ENCODE measurements at places on chromosomes 2 and 18.

GRCh38 chr2:167190053-167190452 is 301.8 kb downstream of the XIRP2 start:
- DNase-seq: no peak

DNA sequence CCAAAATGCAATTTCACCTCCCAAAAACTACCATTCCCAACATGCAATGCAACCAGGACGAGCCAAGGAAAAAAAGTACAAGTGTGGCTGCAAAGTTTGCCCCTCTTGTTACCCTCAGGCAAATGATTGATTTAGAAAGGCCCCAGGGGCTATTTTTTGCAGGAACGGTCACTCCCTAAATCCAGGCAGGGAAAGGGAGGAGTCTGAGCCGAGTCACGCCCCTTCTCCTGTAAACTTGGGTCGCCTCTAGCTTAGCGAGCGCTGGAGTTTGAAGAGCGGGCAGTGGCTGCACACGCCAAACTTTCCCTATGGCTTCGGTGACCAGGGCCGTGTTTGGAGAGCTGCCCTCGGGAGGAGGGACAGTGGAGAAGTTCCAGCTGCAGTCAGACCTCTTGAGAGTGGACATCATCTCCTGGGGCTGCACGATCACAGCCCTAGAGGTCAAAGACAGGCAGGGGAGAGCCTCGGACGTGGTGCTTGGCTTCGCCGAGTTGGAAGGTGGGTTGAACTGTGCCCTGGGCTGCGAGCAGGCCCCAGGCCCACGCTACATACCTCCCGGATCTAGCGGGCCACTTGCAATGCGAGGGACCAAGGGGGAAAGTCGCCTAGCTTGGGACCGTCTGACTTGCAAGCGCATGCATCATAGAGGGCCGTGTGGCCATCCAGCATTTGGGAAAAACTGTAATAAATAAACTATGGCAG is at the start of gene GALM:
GALM (plus strand) TSS at position 261 of the 702 bp plus-strand sequence; CDS start at position 309, 48 bp downstream.
- DNase-seq: peak; percentile 32

GRCh38 chr2:239811111-239811781 is 213.9 kb downstream of the NDUFA10 start:
- no peak for DNase-seq

GRCh38 chr2:137117385-137117784 is 352.0 kb downstream of the THSD7B start:
- DNase-seq: no peak

GRCh38 chr2:3000968-3001367 is 376.6 kb downstream of the EIPR1 start:
- DNase-seq: no peak

- peak; percentile 83 for DNase-seq
These were observed 1.3 kb downstream of the BCL2 start for GRCh38 chr18:63317982-63318888.

GRCh38 chr2:105849431-105850179 is 104.9 kb downstream of the NCK2 start:
- no peak for DNase-seq

DNA sequence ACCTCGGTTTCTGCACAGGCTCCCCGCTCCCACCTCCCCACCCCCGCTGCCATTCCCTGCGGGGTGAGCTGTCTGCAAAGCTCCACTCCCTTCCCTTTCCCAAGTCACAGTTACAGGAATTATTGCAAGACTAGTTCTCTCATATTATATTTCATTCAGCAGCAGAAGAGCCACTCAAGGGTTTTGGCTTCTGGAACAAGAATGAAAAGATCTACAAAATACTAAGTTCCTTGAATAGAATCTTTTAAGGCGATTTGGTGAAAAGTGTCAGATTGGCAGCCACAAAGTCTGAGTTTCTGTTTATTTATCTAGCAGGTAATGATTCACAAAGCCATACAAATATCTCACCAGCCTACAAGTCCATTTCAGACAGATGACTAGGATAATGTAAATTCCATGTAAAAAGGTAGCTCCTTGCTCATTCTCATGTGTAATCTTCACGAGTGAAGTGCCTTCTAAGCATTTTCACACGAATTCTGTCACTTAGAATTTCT is 221.9 kb upstream of the RBBP8 start:
- DNase-seq: no peak

DNA sequence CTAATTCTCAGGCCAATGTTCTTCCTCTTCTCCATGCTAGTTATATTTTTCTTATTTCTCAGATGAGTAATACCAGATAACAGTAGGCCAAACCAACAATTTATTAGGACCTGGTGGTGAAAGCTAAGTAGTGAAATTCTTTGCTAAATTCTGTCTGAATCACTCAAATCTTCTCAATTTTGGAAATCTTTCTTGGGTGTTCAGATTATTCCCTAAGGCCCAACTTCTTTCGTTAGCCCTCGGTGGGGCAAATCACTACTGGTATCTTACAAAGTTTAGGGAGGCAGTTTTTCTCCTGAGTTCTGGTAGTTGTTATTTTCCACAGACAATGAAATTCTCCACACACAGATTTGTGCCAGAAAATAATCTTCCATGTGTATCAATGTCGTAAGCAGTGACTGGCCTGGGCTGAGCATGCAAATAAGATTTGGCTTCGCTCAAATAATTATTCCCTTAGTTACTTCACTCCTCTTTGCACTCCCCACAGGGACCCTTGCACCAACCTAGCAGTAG is 443.5 kb upstream of the SLC14A2 start:
- DNase-seq: no peak

DNA sequence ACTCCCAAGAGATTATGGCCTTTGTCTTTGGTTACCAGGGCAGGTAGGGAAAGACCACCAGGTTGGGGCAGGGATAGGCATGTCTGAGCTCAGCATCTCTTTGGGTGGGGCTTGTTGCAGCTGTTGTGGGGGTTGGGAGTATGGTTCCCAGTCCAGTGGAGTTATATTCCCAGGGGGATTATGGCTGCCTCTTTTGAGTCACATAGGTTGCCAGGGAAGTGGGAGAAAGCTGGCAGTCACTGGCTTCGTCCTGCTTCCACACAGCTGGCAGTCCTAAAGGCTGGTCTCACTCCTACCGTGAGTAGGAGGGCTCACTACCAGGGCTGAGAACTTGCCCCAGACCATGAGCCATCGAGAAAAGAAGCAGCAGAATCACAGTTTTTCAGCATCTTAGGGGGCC is 79.1 kb downstream of the LYPD6 start:
- no peak for DNase-seq

- DNase-seq: no peak
These were observed 12.2 kb downstream of the DOK1 start for GRCh38 chr2:74566754-74567085.

- DNase-seq: no peak
These were observed 19.7 kb upstream of the DCTN1 start for GRCh38 chr2:74399785-74400184.

DNA sequence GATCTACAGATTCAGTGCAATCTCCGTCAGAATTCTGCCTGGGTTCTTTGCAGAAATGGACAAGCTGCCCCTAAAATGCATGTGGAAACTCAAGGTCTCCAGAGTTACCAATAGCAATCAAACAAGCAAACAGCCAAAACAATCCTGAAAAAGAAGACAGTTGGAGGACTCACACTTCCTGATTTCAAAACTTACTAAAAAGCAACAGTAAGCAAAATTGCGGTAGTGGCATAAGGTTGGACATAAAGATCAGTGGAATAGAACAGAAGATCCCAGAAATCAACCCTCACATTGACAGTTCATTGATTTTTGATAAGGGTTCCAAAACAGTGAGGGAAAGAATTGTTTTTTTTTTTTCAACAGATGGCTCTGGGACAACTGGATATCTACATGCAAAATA is 59.7 kb downstream of the NPPC start:
- DNase-seq: no peak

- no peak for DNase-seq
These were observed 197.9 kb downstream of the HRH4 start for GRCh38 chr18:24658302-24658701.

- no peak for DNase-seq
These were observed 156.4 kb downstream of the PPP1R1C start for GRCh38 chr2:182142062-182142461.

GRCh38 chr2:175012516-175012915 is 7.3 kb upstream of the CHN1 start:
- DNase-seq: no peak

DNA sequence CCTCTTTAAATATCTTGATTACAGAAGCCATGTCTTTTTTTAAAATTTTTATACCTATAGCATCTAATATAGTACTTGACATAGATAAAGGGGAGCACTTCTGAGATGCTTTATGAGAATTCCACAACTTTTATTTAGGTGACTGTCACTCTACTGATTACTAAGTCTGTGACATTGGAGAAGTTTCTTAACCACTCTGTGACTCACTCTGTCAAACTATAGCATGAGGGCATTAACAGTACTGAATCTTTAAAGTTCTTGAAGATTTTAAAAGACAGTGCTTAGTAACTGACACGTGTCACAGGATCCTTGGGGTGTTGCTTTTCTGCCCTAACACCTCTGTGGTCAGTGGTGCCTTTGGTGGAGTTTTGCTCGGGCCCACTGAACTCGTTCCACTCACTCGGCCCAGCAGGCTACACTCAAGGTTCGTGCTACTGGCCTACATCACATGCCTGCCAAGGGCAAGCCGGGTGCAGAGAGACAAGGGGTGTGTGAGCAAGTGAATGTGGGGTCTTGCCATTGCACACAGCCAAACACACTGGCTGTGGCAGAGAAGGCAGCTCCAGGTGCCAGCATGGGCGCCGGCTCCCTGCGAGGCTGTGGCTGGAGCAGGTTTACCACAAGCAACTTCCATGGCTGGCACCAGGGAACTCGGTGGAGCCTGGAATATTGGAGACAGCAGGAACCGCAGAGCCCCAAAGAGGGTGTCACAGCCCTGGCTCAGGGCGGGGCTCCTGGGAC is 734.0 kb upstream of the CDH7 start:
- no peak for DNase-seq

DNA sequence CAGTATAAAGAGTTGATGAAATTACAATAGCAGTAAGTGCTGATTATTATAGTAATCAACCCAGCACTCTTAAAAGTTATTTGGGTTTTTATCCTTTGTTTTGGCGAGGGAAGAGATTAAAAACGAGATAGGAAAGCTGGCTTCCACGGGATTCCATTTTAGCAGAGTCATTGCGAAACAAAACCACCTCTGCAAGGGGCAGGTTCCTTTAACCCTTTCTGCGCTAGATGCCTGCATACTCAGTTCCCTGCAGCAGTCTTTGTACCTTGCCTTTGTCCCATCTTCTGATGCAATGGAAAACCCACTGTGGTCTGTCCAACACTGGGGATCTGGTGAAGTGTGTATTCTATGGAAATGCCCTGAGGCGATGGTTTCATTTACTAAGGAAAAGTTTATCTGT is 2.7 kb downstream of the YPEL5 start:
- DNase-seq: no peak

DNA sequence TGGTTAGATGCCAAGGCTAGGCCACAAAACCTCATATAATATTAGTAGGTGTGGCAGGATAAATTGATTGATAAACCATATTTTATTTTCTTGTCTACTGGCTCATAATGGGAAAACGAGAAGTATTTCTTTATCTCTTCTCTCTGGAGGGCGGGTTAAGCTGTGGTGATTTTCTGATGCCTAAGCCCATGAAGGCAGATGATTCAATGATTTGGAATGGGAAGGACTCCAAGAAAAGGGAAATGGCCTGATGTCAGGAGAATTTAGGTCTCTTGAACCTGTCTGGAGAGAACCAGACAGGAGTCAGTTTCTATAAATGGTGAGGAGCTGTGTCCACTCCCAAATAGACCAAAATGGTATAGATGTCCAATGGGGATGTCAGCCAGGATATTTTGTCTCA is 18.7 kb upstream of the MAP4K3 start:
- no peak for DNase-seq

DNA sequence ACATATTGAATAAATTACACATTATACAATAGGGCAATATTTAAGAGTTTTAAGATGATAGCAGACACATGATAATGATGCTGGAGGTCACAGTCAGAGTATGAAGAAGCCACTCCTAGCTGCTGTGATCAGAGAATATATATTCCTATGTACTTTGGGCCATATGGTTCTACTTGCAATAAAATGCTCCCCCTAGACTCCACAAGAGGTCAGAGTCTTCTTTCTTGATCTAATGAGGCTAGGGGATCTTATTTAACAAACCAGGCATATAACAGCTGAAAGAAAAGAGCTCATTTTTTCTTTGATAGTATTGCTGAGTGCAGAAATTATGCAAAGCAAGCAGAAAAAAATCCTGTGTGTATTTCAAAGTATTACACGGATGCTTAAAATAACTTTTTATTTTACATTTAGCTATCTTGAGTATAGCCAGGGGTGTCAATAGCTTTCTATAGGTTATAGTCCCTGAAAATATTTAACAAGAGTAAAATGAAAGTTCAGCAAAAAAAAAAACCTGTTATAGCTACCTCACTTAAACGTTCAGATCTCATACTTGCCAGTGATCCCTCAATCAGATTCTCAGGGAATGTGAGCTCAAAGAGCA is 748.7 kb upstream of the CHAC2 start:
- no peak for DNase-seq

GRCh38 chr2:43653506-43653905 is 16.4 kb downstream of the PLEKHH2 start:
- DNase-seq: no peak

- no peak for DNase-seq
These were observed 289.3 kb downstream of the MEIS1 start for GRCh38 chr2:66724241-66724640.

DNA sequence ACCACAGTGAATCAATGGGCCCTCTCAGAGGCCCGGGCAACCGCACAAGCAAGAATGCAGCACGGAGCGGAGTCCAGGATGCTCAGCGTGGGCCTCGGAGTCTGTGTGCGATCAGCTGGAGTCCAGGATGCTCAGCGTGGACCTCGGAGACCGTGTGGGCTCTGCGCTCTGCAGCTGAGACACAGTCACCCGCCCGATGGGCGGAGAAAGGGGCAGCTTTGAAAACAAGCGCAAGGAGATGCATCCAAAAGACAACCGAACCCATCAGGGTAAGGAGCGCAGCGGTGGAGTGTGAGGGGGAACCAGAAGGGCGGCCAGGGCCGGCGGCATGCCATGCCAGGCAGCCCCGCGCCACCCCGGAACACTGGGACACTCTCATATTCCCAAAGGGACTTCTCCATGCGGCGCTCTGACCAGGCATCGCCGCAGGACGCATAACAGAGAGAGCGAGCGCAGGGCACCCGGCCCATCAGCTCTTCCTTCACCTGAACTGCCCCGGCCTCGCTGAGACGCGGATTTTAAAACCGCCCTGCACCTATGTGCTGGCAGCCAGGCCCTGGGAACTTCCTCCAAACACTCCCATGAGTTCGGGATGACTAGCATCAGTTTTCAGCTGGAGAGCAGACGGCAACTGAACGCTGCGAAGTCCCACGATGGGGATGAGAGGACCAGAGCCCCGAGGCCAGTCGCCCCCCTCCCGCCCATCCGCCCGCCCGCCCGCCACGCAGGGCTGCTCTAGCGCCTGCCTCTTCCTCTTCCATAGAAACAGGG is 44.7 kb downstream of the MC5R start:
- no peak for DNase-seq

GRCh38 chr2:2566396-2567323 is 235.6 kb upstream of the MYT1L start:
- DNase-seq: no peak

GRCh38 chr2:45301307-45302277 is 292.3 kb upstream of the SIX2 start:
- DNase-seq: no peak

- DNase-seq: no peak
These were observed 32.6 kb downstream of the GALM start for GRCh38 chr2:38698467-38699003.
